Stimulated activated CD8-positive, alpha-beta memory T cell treated with anti-CD3 and anti-CD28 coated beads, Interleukin-4, amount 100 ng/mL, for 24 hours (primary cell): ENCODE measurements at places on chromosomes 12 and 14.

- DNase-seq, result no peak
Observed at GRCh38 chr14:24149302-24149969, 2.1 kb downstream of the RNF31 start.

DNA sequence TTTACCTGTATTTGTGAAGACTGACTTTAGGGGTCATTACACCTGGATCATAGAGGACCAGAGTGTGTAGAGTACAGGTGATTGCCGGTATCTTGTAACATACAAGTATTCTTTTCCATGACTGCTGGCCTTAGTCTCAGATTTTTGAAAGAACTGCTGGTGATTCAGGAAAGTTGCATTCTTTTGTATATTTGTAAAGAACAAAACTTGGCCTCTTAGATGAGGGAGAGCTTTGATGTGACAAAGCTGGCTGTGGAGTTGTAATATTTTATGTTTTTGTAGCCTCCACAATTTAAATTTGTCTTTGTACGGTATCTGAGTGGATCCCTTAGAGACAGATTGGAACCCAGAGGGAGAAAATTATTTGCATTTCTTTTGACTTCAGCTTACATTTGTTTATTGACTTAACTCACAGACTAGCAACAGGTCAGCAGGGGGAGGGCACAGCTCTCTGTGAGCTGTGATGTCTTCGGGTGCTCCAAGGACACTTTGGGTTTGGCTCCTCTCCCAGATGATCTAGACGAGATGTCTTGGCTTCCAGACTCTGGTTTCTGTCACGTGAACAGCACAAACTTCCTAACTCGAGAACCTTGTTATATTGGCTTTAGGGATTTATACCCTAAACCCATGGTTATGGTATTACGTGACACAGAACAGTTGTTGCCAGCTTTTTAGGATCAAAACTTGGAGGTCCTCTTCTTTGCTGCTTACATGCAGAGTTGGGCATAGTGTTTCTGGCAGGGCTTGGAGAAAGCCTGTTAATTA, 65.9 kb downstream of the DAAM1 start:
- DNase-seq, result no peak

DNA sequence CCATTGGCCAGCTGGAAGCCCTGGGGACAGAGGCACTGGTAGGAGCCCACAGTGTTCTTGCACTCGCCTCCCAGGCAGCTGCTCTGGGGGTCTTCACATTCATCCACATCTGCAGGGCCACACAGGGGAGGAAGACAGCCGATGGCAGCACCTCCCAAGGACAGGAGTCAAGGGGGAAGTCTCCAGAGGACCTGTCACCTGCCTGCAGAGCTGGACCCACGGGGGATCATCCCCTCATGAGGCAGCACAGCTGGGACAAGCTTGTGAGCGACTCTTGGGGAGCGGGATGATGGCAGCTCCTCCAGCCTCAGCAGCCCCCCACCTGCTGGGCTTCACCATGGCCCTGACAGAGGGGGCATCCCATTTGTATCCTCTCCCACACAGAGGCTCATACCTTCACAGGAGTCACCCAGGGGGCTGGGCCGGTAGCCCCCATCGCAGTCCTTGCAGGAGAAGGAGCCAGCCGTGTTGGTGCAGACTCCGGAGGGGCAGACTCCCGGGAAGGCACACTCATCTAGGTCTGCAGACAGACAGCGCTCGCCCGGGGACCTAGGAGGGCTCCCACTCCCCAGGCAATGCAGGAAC, 15.4 kb downstream of the ISCA2 start:
- DNase-seq, result no peak

DNA sequence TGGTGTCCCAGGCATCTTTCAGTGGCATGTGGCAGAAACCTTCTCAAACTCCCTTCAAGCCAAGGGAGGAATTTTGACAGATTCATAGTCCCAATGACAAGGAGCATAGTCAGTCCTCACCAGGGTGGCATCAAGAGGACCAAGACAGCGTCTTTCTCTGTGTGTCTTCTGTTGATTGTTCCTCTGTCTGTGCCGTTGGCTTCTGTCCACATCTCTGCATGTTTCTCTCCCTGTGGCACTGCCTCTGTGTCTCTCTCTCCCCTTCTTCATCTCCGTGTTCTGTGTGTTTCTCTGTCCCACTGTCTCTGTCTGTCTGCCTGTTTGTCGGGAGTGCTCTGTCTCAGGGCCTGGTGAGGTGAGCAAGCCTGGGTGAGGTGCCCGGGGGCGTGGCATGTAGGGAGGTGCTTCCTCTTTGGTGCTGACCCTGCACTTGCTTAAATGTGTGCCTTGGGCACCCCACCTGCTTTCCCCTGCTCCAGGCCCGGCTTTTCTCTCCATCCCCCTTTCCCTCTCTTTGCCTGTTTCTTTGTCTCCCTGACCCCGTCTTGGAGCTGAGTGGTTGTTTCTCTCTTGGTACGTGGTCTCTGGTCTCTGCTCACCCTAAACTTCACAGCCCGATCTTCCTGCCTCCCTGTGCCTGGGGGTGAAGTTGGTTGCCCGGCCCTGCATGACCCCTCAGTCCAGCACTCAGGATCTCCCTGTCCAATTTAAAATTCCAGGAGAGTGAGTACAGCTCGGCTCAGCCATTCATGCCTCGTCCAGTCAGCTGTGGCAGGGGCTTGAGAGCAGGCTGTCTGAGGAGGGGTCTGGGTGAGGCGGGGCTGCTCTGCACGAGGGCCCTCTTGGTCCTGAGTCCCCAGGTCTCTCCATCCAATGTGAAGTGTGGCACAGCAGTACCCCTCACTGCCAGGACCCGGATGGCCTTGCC, 28.5 kb downstream of the JDP2 start:
- DNase-seq, result no peak

- no peak for DNase-seq
Observed at GRCh38 chr12:50642035-50642451, 121.9 kb upstream of the ATF1 start.

GRCh38 chr14:42322531-42323284, 716.0 kb downstream of the LRFN5 start:
- no peak for DNase-seq

DNA sequence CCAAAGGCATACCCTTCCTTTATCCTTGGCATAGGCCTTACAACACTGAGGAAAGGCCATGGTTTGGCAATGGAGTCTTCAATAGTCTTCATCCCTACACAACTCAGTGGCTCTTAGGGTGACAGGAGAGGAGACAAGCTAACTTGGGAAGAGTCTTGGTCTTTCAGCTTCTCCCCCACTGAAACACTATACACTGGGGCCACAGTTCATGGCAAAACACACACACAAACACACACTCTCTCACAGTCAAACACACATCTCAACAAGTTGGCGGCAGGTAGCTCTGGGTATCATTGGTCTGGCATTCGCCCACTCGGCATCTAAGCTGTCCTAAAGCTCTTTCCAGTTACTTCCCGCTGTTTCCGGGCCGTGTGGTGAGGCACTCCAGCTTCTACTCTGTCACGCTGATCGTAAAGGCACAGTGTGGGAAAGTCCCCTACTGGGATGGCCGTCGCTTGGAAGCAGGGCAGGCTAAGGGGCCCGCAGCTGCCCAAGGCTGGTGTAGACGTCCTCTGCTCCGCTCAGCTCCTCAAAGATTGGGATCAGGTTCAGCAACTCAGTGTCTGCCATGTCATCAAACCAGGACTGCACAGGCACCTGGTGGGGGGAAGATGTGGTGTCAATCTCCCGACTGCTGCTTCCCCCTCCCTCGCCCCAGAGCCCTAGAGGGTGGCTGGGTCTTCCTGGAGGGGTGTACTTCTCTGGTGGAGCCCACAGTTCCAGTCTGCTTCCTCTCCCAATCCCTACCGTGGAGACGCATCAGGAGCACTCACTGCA, 4.8 kb upstream of the AVIL start:
- no peak for DNase-seq

DNA sequence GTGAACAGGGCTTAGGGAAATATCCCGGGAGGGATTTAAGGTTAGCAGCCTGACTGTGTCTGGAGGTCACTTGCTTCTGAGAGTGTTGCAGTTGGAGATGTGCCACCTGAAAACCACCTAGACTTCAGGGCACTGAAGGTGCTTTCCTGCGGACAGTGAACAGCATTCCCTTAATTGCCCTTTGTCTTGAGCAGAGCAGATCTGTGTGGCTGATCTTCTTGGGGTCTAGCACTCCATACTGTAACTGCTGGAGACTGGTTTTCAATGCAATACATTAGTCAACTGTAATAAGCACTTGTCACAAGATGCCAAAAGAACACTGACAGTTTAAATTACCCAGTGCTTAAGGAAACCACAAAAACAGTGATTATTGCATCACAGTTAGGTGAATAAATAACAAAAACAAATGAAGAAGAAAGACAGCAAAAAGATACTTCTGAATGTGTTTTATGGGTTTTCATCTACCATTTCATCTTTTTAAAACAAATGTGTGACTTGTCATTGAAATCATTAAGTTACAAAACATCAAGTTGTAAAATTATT, 111.8 kb downstream of the PRIMA1 start:
- no peak for DNase-seq

- DNase-seq, result no peak
Observed at GRCh38 chr12:77469578-77470333, 360.9 kb upstream of the NAV3 start.

GRCh38 chr14:69611172-69612013, at the start of gene SUSD6:
TSS of gene SUSD6 (plus strand) at chr14:69611596. CDS start at chr14:69658593, 46,997 bp downstream.
- peak; percentile 82 for DNase-seq

- DNase-seq, result no peak
Observed at GRCh38 chr12:13442457-13442856, 245.9 kb downstream of the EMP1 start.

DNA sequence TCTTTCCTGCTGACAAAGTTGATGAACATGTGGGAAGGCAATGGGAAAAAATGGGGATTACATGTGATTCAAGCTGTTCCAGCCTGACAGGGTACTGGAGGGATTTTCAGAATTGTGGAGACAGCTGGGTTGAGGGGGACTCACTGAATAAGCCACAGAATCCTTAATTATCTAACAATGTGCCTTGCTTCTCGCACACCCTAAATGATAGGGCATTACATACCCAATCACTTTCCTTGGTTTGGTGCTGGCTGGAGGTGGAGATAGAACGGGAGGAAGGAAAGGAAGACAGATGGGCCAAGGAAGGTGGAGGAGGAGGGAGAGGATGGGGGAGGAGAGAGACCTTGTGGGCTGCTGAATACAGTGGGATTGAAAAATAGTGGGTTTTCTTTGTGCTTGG, 20.7 kb downstream of the PELI2 start:
- no peak for DNase-seq

DNA sequence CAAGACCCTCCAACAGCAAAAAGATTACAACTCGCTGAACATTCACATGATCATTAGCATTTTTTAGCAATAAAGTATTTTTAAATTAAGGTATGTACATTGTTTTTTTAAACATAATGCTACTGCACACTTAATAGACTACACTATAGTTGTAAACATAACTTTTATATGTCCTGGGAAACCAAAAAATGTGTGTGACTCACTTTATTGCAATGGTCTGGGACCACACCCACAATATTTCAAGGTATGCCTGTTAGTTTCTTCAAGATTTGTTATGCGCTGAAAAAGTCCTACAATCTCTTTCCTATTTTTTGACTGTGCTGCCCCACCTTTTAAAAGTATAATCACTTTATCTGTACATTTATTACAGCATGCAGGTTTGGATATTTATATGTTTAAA, 30.4 kb upstream of the PCNX4 start:
- no peak for DNase-seq

GRCh38 chr12:47814539-47815170, 5.0 kb downstream of the HDAC7 start:
- DNase-seq, result no peak

- DNase-seq, result no peak
Observed at GRCh38 chr12:104680070-104680469, 223.3 kb downstream of the CHST11 start.

DNA sequence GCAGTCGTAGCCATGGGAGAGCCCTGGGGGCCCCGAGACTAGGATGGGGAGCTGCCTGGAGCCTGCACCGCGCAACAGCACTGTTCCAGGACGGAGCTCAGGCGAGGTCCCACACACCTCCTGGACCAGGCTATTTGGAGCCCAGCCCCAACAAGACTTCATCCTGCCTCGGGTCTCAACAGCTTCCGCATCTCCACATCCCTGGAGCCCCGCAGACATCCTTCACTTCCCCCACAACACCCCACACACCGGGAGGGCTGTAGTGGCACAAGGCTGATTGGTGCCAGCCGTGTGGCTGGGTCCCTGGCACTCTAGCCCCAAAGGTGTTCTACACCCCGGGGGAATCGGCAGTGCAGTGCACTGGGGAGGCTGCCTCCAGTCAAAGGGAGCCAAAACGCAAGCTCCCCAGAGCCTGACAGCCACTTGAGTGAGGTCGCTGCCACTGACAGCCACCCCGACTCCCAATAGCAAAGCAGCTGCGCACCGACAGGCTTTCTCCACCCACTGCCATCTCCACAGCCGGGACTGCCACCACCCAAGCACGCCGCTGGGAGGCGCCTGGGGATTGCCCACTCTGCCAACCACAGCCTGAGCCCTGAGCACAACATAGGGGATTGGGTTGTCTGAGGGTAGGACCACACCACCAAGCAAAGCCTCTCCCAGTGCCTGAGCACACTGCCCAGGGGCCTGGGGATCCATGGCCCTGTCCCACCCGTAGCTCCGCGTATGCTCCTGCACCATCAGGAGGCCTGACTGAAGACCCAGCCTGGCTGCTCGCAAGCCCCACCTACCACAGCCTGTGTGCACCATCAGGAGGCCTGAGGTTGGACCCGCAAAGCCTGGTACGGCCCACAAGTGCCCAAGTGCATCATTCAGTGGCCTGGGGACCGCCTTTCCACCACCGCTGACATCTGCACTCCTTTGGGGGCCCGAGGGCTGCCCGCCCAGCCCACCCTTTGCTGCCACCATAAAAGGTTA, 13.2 kb upstream of the KLRF1 start:
- peak; percentile 86 for DNase-seq

- DNase-seq, result no peak
Observed at GRCh38 chr14:68806526-68807147, 13.8 kb upstream of the ZFP36L1 start.

DNA sequence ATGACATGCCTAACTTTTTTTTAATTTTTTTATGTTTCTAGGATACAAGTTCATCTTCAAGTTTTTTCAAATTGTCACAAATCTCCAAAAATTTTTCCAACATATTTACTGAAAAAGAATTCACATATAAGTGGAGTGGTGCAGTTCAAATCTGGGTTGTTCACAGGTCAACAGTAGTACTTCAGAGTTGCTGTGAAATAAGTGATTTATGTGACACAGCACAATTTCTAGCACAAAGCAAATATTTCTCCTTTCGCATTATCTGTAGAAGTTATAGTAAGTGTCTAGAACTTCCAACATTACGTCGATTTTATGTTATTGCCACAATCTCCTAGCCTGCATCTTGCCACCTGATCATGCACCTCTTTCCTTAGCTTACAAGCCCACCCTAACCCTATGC, 9.7 kb upstream of the KRT2 start:
- no peak for DNase-seq

GRCh38 chr12:7667125-7667524, 1.4 kb upstream of the APOBEC1 start:
- DNase-seq, result no peak
